ENCODE measurements at places on chromosomes 11 and 22. TPM values are rescaled to one million over a fixed set of nuclear protein-coding genes. Genes with fewer than 3 reads are reported as not detected.

GAL3ST1 gene
- total RNA-seq = not detected

SLC22A8 gene
- not detected for total RNA-seq

ZNRF3 gene
- total RNA-seq = 2.8 TPM

ZPR1 gene
- 54.3 TPM for total RNA-seq

- DNase-seq = no peak
Observed at GRCh38 chr22:48464246-48464645, 1363.4 kb downstream of the BRD1 start.
